ENCODE measurements at places on chromosomes 5 and 9.

GRCh38 chr5:7425830-7426229 is 29.9 kb downstream of the ADCY2 start:
- DNase-seq: no peak

DNA sequence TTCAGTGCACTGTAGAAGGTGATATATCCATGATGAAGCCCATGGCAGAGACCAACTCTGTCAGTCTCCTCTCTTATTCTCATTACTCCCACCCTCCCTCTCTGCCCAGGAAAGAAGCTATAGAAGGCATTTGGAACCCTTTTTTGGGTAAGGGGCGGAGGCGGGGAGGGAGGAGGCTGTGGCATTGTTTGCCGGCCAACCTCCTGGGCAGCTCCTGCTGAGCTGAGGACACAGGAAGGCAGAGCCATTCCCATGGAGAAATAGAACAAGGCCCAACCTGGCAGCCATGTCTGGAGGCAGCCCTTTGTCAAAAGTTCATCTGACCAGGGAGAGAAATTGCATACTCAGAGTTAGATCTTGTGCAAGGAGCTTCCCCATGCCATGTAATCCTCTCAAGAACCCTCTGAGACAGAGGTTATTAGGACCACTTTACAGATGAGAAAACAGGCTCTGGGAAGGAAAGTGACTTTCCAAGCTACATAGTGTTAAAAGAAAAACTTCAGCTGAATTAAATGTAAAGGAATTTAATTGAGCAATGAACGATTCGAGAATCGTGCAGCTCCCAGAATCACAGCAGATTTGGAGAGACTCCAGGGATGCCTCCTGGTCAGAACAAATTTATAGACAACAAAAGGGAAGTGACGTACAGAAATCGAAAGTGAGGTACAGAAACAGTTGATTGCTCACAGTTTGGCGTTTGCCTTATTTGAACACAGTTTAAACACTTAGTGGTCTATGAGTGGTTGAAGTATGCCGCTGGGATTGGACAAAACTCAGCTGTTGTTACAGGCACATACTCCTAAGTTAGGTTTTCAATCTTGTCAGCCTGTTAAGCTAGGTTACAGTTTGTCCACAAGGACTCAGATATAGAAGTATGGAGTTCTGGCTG is 158.6 kb downstream of the MELK start:
- peak; percentile 23 for DNase-seq

- DNase-seq: no peak
Measured at GRCh38 chr9:114035221-114035844, 42.8 kb downstream of the AMBP start.

DNA sequence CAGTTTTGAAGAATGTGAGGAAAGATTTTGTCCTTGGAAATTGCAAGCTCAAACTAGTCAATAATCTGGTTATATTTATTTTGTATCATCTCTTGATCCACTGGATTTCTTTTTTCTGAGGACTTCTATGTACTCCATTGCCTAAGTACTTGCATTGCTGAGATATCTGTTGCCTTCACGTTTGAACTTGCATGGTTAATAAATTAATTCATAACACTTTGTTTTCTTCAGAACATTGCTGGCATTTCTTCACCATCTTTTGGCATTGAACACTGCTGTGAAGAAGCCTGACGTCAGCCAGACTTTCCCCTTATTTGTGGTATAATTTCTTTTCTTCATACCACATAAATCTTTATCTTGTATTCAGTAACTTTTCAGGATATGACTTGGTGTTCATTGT is 246.0 kb upstream of the KIF2A start:
- DNase-seq: no peak

DNA sequence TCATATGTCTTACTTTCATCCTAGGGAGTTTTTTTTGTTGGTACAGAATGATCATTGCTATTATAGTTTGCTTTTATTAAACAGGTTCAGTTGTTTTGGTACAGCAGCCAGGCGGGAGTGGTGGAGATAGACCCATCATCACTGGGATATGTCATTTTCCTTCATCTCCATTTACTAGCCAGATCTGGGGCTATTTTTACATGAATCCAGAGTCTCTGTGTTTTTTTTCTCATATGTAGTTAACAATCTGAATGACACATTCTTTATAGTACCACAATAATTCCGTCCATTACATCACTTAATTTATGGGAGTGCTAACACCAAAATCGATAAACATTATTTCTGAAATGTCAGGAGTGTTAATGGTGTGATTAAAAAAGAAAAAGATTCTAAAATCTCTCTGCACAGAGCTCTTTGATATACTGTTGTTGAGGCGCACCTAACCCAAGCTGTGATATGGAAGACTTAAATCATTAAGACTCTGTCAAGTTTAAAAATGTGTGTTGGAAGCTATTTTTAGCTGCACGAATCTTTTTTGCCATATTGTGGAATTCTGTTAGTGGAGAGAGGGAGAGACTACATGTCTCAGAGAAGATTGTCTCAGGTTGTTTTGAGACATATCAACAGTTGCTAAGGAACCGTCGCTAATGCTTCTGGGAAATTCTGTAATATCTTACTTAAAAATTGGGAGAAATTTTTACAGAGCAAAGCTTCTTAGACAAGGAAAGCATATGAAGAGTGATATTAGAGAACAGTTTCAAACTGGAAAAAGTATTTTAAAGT is 59.6 kb downstream of the RPS23 start:
- DNase-seq: peak; percentile 3

DNA sequence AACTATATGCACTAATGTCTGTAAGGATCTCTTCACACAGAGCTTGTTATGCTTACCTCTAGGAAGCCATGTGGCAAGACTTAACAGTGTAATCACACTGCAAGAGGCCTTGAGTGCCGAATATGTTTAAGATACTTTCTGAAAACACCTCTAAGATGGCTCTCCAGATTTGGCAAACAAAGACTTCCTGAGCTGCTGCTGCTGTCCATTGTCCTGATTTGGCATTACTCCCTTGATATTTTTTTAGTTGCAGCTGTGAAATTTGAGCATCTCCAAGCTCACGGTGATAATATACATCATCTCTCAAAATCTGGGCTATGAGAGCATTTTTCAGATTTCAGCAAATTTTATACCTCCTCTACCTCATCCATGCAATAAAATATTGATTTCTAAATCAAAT is 384.5 kb upstream of the CDH6 start:
- DNase-seq: no peak

DNA sequence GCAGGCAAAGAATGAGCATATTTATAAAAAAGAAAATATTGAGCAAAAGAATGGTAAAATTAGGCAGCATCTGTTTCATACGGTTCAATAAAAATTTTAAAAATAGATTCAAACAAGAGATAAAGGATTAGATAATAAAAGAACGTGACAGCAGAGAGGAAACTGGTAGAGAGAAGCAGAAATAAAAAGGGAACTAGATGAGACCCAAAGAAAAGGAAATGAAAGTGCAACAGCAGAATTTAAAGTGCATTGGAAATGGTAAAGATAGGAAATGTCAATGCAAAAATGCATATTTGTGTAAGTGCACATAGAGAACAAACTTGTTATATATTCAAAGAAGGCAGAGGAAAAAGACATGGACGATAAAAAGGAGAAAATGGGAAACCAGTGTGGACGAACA is 70.2 kb downstream of the SUSD1 start:
- no peak for DNase-seq

DNA sequence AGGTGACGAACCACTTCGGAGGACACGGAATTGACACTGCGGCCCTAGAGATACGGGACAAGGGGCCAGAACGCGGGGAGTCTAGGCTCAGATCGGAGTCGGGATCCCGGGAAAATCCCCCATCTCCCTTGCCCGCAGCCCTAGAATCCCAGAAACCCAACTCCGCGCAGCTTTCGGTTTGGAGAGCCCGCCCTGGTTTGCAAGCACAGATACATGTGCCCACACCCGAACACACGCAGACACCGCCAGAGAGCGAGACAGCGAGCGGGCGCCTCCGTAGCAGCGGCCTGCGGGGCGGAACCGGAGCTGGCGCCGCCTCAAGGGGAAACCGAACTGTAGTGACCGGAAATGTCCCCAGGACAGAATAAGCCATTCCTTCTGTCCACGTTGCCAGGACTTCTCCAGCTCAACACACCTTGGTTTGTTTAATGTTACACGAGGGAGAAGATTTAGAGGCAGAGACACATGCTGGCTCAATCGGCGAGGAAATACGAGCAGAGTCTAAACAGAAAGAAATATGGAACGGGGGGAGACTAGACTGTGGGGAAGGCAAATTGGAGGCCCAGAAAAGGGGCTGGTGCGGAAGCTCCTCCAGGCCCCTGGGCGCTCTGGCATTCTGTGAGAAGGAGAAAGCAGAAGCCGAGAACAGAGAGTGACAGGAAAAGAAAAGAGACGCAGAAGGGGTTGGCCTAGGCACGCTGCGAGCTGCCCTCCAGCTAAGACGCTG is 2.9 kb upstream of the PAX5 start:
- peak; percentile 42 for DNase-seq

DNA sequence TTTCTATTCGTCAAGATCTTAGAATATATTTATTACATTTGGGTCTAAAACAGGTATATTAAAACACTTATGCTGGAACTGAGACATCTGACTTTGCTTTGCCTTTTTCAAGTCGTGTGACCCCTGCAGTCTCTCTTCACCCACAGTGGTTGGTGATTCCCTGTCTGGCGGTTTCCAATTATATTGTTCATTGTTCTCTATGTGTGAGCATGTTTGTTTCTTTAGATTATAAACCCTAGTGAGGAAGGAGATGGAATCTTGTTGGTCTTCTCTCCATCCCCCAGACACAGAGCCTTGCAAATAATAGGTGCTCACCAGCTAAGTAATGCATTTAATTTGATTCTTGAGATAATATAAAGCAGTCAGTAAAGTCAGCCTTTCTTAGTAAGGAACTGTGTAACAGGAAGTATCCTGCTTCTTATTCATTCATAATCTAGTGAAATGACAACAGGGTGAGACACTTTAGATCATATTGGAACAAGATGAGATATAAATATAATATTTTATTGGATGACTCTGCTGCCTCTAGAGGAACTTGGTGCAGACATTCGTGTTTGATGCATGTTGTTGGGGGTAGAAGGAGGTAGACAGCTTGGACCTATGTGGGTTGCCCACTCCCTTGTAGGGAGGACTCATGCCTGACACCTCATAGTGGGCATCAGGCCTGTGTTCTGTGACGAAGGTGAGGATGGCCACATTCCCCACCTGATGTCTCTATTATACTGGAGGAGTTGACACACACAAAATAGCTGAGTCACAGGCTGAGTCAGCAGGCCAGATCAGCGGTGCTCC is 88.1 kb downstream of the FGF1 start:
- peak; percentile 83 for DNase-seq

DNA sequence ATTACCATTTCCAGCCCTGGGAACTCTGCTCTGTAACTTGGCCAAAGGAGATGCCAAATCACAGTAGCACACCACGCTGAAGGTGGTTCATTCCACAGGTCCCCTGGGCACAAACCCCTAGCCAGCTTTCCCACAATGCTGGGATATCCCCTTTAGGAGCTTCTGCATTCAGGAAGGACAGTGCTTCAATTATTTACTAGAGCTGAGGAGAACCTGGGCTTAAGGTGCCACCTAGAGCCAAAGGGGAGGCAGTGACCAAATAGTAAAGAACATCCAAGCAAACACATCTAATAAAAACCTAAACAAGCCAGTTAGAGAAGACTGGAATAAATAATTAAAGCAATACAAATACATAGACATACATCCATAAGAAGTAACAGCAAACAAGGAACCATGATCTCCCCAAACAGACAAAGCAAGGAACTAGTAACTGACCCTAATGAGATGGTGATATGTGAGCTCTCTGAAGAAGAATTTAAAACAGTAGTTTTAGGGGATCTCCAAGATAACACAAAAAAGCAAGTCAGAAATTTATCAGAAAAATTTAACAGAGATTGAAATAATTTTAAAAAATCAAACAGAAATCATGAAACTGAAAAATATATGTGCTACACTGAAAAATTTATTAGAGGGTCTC is 14.6 kb downstream of the KIF4B start:
- no peak for DNase-seq

DNA sequence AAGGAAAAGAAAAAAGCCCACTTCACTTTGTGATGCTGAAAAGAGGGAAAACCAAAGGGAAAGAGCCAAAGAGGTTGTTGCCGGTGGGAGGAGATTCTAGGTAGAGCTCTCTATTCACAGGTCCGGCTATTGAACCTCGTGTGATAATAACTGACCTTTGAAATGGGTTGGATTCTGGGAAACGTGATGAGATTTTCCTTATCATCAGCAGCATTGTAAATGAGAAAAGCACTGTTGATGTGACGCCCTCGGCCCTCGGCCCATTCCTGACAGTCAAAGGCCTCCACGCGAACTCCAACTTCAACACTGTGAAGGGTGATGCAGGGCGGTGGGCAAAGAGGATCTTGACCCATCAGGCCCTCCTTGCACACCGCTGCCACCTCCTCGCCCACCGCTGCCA is 43.3 kb downstream of the ZCCHC9 start:
- no peak for DNase-seq

GRCh38 chr5:77937015-77937908 is 161.1 kb upstream of the TBCA start:
- DNase-seq: no peak

DNA sequence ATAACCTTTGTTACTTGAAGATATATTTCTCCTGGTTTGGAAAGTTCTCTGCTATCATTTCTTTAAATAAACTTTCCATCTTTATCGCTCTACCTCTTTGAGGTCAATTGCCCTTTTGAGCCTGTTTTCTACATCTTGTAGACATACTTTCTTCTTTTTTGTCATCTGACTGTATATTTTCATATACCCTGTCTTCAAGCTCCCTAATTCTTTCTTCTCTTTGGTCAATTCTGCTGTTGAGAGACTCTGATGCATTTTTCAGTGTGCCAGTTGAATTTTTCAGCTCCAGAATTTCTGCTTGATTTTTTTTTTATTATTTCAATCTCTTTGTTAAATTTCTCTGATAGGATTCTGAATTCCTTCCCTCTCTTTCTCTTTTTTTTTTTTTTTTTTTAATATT is 511.2 kb upstream of the GRAMD2B start:
- DNase-seq: no peak

DNA sequence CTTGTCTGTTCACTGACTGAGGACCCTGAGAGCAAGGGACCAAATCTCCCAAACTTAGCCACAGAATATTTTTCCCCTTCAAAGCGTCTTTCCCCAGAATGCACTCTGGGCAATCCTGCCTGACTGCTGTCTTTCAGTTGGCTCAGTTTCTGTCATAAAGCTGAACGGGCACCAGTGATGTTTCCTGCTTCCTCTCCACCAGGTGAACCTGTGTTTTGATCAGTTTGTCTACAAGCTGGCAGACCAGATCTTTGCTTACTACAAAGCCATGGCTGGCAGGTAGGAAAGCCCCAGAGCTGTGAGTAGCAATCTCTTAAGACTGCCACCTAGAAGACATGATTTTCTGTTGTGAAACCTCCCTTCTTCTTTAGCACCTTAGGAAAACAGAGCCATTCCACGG is 61.8 kb downstream of the CYFIP2 start:
- DNase-seq: no peak

Measured in EH (cell line).